Parietal lobe (tissue), 2 donors: ENCODE measurements at places on chromosomes 2 and 18. TPM values are rescaled to one million over a fixed set of nuclear protein-coding genes. Genes with fewer than 3 reads are reported as not detected.

Gene HMSD
- 3.4 TPM for total RNA-seq

Gene FRZB
- total RNA-seq: 14.1 TPM

Gene KRTCAP3
- total RNA-seq: not detected

Gene ALK
- 2.5 TPM for total RNA-seq

Gene APCDD1
- 18.8 TPM for total RNA-seq

Gene FLACC1
- total RNA-seq: 2.5 TPM

Gene PTMA
- total RNA-seq: 543 TPM

Gene LRP1B
- total RNA-seq: 117 TPM

Gene SERPINB12
- not detected for total RNA-seq

Gene CCBE1
- 57.6 TPM for total RNA-seq

Gene OR6B2
- not detected for total RNA-seq

Gene SERPINB2
- not detected for total RNA-seq

Gene CD207
- total RNA-seq: not detected

Gene PLEKHH2
- total RNA-seq: 12.5 TPM

Gene ACOXL
- not detected for total RNA-seq

Gene GCG
- total RNA-seq: not detected

Gene NR4A2
- total RNA-seq: 12.2 TPM

Gene ITPRIPL1
- total RNA-seq: 4.7 TPM

Gene GRHL1
- total RNA-seq: 5.9 TPM

Gene CDH19
- not detected for total RNA-seq

Gene SP140L
- total RNA-seq: 1.3 TPM

Gene ABCG8
- 0.31 TPM for total RNA-seq

Gene FSHR
- total RNA-seq: not detected

Gene SCN2A
- 174 TPM for total RNA-seq

Gene BUB1
- 16.6 TPM for total RNA-seq

Gene SERPINB3
- not detected for total RNA-seq

Gene NCKAP5
- total RNA-seq: 19.7 TPM

Gene GNLY
- total RNA-seq: 0.31 TPM

Gene SLC5A7
- 1.3 TPM for total RNA-seq

Gene TRABD2A
- 1.6 TPM for total RNA-seq

Gene MAP3K19
- total RNA-seq: 1.6 TPM

Gene DSC2
- 4.1 TPM for total RNA-seq

Gene CNGA3
- total RNA-seq: 6.3 TPM

Gene IHH
- total RNA-seq: not detected

Gene ANKRD62
- total RNA-seq: 0.63 TPM

Gene B3GNT7
- 1.3 TPM for total RNA-seq

Gene VRK2
- total RNA-seq: 6.6 TPM

Gene SKA1
- 1.9 TPM for total RNA-seq

Gene SERPINB10
- not detected for total RNA-seq

Gene CPS1
- total RNA-seq: 3.1 TPM

Gene ABCB11
- 1.6 TPM for total RNA-seq

Gene FAM237A
- not detected for total RNA-seq

Gene RUFY4
- total RNA-seq: not detected

Gene LONRF2
- total RNA-seq: 87.6 TPM

Gene FTCDNL1
- 3.1 TPM for total RNA-seq

Gene SAG
- total RNA-seq: 0.63 TPM

Gene TUBB8B
- total RNA-seq: not detected

Gene BCL11A
- 313 TPM for total RNA-seq

Gene SNORC
- total RNA-seq: 2.8 TPM

Gene SERPINB11
- total RNA-seq: not detected

Gene DES
- total RNA-seq: not detected

Gene KIF1A
- 300 TPM for total RNA-seq

Gene LRRFIP1
- 72.0 TPM for total RNA-seq

Gene CHRND
- total RNA-seq: not detected

Gene CYP1B1
- 1.9 TPM for total RNA-seq

Gene SFT2D3
- total RNA-seq: 8.8 TPM

Gene HAAO
- total RNA-seq: 1.3 TPM

Gene TSHZ1
- total RNA-seq: 7.2 TPM

Gene RAB6C
- total RNA-seq: 0.63 TPM

Gene TOGARAM2
- under 0.01 TPM for total RNA-seq
